Lower lobe of right lung (tissue), 2 donors: ENCODE measurements at places on chromosomes 1 and 21.

- DNase-seq, result no peak
These were observed 3.9 kb downstream of the C1orf167 start for GRCh38 chr1:11765661-11766428.

DNA sequence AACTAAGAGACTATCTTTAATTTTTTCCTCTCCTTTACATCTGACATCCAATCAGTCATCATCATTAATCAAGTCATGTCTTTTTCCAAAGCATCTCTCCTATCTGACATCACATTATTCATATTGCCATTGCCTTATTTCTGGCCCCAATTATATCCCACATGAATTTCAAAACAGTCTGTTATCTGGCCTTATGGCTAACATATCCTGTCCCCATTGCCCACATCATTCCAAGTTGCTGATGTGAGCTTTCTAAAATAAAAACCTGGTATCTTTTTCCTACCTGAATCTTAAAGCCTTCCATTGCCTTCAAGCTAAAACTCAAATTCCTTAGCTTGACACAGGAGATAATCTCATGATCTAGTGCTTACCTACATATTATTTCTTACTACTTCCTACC lies 283.9 kb downstream of the LRRC40 start:
- no peak for DNase-seq

GRCh38 chr1:2025491-2025981 lies 6.4 kb downstream of the GABRD start:
- no peak for DNase-seq

DNA sequence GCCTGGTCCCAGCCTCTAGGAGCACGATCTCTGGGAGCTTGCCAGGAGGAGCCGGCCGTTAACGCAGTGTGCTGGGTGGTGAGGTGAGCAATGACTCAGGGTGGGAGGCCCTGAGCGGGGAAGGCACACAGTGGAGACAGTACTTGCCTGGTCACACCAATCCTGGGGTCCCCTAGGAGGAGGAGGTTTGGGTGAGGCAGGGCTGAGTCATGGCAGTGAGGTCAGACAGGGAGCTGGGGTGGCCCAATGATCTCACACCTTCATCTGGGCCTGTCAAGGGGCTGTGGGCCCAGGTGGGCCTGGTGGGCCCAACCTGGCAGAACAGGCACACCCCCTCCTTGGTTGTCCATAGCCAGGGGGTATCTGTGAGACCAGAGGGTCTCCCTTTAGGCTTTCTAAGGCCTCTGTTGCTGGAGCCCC lies 8.6 kb upstream of the EDN2 start:
- no peak for DNase-seq

- no peak for DNase-seq
These were observed 605.8 kb upstream of the ADAMTS5 start for GRCh38 chr21:27572696-27573095.

DNA sequence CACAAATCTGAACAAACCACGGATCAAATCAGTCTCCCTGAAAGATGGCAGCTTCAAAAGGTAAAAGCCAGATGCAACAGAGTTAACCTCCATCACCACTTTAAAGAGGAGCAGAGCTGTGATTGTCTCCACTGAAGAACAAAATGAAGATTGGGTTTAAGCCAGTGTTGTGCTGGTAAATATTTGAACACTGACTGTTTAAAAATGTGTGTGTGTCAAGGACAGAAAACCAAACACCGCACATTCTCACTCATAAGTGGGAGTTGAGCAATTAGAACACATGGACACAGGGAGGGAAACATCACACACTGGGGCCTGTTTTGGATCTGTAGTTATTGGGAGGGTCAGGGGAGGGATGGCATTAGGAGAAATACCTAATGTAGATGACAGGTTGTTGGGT lies 83.9 kb downstream of the ST6GALNAC5 start:
- DNase-seq, result no peak

DNA sequence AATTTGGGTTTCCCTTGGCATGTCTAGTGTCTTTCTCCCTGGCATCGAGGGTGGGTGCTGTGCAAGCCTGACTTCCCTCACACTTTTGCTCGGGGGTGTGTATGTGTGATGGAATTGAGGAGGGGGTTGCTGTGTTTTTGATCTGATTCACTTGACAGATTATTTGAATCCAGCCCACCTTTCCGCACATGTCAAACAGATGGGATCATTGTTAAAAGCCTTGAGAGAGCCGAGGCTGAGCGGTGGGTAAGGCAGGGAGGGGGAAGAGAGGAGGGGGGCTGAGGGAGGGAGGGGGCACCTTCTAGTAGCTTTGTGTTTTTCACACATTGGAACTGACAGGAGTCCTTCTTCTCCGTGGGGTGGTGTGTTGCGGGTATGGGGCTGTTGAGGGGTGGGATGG lies 90.0 kb downstream of the PAPPA2 start:
- DNase-seq, result no peak

- DNase-seq, result no peak
These were observed 77.0 kb upstream of the KRTAP19-8 start for GRCh38 chr21:31115249-31115648.

DNA sequence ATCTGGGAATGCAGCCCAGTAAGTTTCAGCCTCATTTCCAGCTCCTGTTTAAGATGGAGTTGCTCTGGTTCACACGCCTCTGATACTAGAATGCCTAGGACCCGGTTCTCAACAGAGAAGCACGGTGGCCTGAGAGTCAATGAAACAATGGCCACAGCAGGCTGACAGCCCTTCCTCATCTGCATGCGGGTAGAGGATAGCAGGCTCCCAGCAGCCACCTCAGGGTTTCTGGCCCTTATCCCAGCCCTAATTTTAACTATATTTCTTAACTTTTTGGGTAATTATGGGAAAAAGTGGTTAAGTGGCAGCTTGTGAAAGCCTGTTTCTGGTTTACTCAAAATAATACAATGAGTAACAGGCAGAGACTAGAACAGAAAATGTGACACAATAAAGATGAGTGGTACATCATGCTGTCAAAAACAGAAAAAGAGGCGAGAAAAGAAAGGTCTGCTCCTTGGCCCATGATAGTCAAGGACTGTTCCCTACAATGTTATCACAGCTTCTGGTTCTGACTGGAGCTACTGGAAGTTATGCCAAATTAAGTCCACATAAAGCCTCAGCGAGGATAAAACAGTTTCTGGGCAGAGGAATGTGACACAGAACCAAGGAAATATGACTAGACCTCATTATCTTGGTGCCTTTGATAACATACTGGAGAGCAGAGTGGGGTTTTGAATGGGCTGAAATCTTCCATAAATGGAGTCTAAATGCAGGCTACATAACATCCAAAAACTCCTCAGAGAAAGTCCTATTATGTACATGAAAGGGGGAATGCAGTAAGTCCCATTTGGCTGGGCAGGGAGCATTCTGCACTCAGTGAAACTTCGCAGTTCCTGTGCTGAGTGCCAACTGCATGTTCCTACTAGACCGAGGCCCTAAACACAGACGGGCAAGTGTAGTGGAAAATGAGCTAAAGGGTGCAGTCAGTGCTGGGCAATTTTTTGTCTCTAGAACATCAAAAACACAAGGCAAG lies 92.1 kb downstream of the NIBAN1 start:
- DNase-seq, result no peak

DNA sequence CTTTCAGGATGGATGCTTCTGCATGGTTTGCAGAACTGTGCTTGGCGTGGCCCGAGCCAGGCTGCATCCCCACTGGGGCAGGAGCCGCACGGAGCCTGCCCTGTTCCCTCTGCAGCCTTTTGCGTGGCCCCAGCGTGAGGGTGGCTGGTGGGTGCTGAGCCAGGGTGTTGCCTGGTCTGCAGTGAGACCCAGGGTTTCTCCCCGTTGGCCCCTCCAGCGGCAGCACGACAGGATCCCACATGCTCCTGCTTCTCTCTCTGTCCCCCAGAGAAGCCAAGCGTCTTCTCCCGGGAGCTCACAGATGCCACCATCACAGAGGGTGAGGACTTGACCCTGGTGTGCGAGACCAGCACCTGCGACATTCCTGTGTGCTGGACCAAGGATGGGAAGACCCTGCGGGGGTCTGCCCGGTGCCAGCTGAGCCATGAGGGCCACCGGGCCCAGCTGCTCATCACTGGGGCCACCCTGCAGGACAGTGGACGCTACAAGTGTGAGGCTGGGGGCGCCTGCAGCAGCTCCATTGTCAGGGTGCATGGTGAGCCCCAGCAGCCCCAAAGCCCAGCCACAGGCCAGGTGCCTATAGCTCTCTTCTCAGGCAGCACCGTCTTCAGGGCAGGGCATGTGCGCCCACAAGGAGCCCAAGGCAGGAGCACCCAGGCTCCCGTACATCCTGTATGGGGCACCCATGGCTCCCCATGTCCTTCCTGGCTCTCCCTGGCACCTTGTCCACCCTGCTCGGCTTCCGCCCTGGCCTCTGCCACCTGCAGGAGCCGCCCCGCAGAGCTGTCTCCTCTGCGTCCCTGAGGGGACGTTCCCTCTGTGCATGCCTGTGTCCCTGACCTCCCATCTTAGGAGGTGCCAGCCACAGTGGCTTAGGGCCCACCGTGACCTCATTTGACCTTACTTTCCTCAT lies 78.9 kb downstream of the OBSCN start:
- peak; percentile 38 for DNase-seq

DNA sequence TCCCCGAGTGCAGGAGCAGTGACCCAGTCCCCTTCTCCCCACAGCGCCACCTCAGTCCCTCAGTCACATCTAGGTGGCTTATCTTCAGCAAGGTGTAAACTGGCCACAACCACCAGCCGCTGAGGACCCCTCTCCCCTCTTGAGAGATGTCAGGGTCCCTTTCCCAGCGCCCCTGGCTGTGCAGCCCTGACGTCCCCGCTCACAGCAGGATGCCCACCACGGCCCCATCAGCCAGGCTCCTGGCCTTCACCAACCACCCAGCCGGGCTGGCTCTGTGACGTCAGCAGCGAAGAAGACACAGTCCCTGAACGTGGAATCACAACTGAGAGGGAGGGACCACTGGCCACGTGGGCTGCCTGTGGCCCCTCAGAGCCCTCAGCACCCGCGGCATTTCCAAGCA lies 249.4 kb downstream of the NPHP4 start:
- DNase-seq, result peak; percentile 38

DNA sequence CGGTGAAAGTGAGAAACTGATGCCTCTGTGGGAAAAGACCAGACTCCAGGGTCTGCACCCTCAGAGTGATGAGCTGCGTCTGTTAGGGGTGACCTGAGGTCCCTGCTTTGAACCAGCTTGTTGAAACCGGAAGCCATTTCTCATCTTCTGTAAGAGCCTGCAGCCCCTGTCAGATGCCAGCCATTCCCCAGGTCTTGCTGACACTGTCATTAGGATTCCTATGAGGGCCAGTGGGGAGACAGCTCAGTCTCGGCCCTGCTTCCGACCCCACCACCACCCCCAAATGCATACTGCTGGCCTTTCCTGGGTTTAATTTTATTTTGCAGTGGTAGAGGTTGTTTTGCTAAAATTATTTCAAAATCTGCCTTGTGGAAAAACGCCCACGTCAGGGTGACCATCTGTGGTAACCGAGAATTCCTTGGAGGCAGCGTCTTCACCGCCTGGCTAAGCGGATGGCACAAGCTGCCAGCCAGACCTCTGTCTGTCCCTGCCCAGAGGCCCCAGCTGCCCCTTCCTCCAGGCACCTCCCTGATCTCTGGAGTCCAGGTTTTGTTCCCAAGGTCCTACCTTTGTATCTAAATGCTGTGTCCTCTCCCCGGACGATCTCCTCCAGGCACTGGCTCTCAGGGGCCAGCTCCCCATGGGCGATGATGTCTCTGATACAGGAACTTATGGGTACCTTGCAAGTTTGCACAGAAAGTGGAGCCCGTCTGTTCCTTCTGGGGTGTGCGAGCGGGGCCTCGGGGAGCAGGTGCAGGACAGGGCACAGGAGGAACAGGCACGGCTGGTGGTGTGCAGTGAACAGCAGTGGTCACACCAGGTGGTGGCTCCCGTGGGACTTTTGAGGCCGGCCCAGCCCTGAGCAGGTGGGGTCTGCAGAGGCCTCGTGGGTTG lies 49.9 kb downstream of the PRKCZ start:
- DNase-seq, result peak; percentile 32

DNA sequence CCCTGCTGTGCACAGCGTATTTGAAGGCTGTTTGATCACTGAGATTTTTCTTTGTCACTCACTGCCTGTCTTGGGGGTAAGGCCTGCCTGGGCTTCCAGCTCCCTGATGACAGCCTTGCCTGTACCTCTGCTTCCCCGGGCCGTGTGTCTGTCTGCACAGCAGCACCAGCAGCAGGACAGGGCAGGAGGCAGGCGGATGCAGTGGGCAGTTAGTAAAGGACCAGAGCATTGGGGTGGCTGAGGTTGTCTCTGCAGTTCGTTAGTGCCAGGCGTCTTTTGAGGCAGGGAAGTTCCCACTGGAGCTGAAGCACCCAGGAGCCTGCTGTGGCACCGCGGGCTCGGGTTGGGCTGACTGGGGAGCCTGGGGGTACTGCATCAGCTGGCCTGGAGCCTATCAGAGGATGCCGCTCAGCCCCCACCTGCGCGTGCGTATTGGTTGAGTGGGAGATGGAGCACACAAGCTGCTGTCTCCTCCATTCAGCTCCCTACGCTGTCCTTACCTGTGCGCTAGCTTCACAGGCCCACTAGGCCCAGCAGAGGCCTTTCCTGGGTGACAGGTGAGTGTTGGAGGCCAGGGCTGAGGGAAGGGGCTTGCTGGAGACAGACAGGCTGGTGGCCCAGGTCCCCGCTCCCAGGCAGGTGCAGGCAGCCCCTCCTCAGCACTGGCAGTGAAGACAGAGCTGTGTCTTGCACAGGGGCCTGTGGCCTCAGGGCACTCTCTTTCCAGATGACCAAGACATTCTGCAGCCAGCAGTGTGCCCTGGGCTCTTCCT lies 28.2 kb downstream of the SNAP47 start:
- peak; percentile 39 for DNase-seq

GRCh38 chr1:245154429-245155271 lies at the start of gene KIF26B:
KIF26B (plus strand) TSS chr1:245154985; CDS start chr1:245155425, 440 bp downstream.
- DNase-seq, result no peak

DNA sequence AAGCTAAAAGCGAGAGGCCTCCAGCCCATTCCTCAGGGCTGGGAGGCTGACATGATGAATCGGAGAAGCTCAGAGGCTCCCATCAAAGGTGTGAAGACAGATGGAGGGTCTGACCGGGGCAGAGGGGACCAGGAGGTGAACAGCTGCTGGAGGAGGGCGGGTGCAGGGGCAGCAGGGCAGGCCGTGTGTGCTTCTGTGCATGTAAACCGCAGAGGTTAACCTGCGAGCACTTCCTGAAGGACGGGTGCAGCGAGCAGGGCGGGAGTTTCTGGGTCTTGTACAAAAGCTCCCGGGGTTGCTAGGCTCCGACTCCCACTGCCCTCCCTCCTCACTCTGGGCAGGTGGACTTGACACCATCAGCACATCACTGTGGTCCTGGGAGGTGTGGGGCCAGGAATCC lies 75.2 kb downstream of the PAX7 start:
- no peak for DNase-seq
